ENCODE measurements at places on chromosomes 11 and 22. TPM values are rescaled to one million over a fixed set of nuclear protein-coding genes. Genes with fewer than 3 reads are reported as not detected.

MEI1 gene
- not detected for total RNA-seq

OR51B4 gene
- not detected for total RNA-seq

PRDM10 gene
- 5.2 TPM for total RNA-seq

OR9Q2 gene
- not detected for total RNA-seq

ESAM gene
- 111 TPM for total RNA-seq

NFAM1 gene
- total RNA-seq: 1.2 TPM

MRPL23 gene
- 44.0 TPM for total RNA-seq

MOGAT2 gene
- not detected for total RNA-seq

TUG1 gene
- total RNA-seq: 32.8 TPM

DNA sequence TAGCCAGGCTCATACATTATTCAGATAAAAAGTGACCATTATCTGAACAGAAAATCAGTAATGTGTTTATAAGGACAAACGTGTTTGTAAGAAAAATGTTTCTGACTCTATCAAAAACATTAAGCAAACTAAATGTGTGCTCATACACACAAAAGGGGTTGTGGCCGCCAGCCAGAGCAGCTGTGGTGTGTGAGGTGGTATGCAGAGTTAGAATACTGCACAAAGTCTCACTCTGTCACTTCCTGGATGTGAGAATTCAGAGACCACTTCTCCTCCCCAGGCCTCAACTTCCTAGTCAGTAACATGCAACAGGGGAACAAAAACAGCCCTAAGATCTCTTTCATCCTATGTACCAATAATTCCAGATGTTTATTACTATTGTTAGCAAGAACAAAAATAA lies 9.4 kb downstream of the OR5B21 start:
- H3K36me3 ChIP-seq: no peaks in the 10 kb centered on the region
- no peak for DNase-seq
- no peaks in the 10 kb centered on the region for H3K4me1 ChIP-seq
- H3K27ac ChIP-seq: no peak overlapping the region
- H3K4me3 ChIP-seq: no peak overlapping the region

- peak; percentile 26 for DNase-seq
- no peak overlapping the region for H3K4me3 ChIP-seq
- H3K27me3 ChIP-seq: no peaks in the 10 kb centered on the region
- H3K27ac ChIP-seq: no peak overlapping the region
Measured at GRCh38 chr11:128323381-128323780, 264.0 kb downstream of the ETS1 start.

DNA sequence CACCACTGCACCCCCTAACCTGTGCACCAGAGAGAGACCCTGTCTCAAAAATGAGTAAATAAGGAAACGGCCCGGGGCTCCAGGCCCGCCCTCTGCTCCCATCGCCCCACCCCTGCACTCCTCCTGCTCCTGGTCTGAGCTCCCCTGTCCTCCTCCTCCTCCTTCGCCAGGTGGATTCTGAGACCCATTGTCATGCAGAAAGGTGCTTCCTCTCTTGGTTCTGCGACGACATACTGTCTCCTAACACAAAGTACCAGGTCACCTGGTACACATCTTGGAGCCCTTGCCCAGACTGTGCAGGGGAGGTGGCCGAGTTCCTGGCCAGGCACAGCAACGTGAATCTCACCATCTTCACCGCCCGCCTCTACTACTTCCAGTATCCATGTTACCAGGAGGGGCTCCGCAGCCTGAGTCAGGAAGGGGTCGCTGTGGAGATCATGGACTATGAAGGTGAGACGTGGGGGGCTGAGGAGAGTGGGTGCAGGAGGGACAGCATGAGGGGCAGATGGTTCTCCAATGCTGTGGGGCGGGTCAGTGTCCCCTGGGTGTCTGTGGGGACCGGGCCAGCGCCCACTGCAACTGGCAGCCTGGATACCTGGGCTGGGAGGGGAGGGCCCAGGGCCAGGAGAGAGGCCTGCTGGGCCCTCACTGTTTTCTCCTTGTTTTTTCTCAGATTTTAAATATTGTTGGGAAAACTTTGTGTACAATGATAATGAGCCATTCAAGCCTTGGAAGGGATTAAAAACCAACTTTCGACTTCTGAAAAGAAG lies 3.1 kb upstream of the APOBEC3D start:
- H3K4me1 ChIP-seq: peaks cover 16% of the 10 kb centered on the region
- no peak overlapping the region for H3K27ac ChIP-seq
- no peaks in the 10 kb centered on the region for H3K27me3 ChIP-seq

GRCh38 chr11:132336781-132337535 lies 966.5 kb downstream of the NTM start:
- H3K4me1 ChIP-seq: no peaks in the 10 kb centered on the region
- H3K27ac ChIP-seq: no peak overlapping the region
- H3K36me3 ChIP-seq: no peaks in the 10 kb centered on the region
- no peaks in the 10 kb centered on the region for H3K27me3 ChIP-seq
- no peak overlapping the region for H3K4me3 ChIP-seq
- DNase-seq: no peak

DNA sequence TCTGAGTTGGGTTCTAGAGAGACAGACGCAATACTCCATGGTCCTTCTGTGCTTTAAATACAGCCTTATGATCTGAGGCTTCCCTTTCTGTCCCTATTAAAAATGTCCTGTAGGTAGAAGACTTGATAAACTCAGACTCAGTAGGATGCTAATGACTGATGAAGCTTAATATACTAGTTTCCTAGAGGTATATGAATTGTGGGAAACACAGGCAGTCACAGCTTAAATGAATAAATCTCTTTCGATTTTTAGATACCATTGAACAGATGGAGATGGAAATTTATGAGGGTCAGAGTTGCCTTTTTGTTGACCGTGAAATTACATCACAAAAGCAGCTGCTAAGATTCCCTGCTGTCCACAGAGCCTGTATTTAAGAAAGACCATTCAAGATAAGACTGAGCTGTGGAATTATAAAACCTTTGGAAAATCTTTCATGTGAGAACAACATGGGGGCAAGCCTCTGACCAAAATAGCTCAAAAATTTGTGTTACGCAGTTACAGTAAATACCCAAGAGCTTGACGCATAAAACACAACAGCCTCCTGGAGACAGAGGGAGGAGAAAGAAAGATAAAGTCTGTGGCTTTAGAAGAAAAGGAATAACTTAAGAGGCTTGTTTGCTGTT lies 172.3 kb downstream of the AASDHPPT start:
- peak overlapping the region; percentile 26 for H3K27ac ChIP-seq
- DNase-seq: no peak
- no peaks in the 10 kb centered on the region for H3K4me1 ChIP-seq
- no peaks in the 10 kb centered on the region for H3K36me3 ChIP-seq
- no peak overlapping the region for H3K4me3 ChIP-seq

DNA sequence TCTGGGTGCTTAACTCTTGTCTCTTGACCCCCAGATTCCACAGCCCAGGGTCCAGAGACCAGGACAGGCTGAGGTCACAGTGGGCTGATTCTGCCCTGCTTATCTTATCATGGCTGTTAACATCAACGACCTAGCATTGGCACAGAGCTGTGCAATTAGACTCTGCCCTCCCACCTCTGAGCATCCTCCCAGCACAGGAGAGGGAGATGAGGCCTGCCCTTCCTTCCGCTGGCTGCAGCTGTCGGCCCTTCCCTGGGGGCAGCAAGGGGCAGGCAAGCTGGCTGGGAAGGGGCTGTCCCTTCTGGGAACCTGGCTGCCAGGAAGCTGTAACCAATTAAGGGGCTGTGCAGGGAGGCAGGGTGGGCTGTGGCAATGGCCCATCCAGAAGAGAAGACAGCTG lies 22.5 kb downstream of the LRRC10B start:
- no peaks in the 10 kb centered on the region for H3K36me3 ChIP-seq
- no peak overlapping the region for H3K27ac ChIP-seq

- no peaks in the 10 kb centered on the region for H3K27me3 ChIP-seq
- H3K36me3 ChIP-seq: no peaks in the 10 kb centered on the region
- DNase-seq: no peak
- peaks cover 9% of the 10 kb centered on the region for H3K4me1 ChIP-seq
Measured at GRCh38 chr11:36532941-36533601, 23.0 kb upstream of the TRAF6 start.

- H3K27me3 ChIP-seq: no peaks in the 10 kb centered on the region
- no peak overlapping the region for H3K27ac ChIP-seq
- no peak overlapping the region for H3K4me3 ChIP-seq
- peaks cover 9% of the 10 kb centered on the region for H3K4me1 ChIP-seq
- DNase-seq: no peak
- H3K36me3 ChIP-seq: no peaks in the 10 kb centered on the region
Measured at GRCh38 chr22:44632541-44633396, 69.2 kb upstream of the PRR5 start.

GRCh38 chr22:44605486-44605885 lies 96.5 kb upstream of the PRR5 start:
- H3K36me3 ChIP-seq: no peaks in the 10 kb centered on the region
- H3K27ac ChIP-seq: no peak overlapping the region
- no peaks in the 10 kb centered on the region for H3K27me3 ChIP-seq
- no peak for DNase-seq
- no peak overlapping the region for H3K4me3 ChIP-seq

DNA sequence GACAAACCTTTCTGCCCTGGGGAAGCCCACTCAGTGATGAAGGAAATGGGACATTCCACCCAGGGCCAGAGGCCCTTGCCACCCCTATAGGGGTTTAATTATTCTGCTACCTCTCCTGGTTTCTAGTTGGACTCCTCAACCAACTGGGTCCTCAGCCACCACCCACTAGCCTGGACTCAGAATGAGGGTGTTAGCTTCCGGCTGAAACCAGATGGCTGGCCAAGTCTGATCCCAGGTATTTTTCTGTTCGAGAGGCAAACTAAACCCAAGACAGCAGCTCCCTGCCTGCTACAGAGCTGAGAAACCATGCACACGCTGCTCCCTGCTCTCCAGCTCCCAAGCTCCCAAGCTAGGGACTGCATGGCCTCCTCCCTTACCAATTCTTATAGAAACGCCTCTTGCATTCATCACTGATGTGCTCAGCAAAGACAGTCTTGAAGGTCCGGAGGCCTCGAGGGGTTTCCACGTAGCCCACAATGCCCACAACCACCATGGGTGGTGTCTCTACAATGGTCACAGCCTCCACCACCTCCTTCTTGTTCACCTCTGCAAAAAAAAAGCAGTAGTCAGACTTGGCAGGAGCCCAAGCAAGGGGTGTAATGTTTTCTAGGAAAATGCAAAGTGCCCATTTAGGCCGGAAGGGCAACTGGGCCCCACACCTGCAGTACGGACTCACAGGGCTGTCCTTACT lies 2.2 kb downstream of the RPL3 start:
- no peaks in the 10 kb centered on the region for H3K27me3 ChIP-seq
- H3K4me1 ChIP-seq: peaks cover 61% of the 10 kb centered on the region
- DNase-seq: no peak
- peak overlapping the region; percentile 72 for H3K4me3 ChIP-seq
- peaks cover 46% of the 10 kb centered on the region for H3K36me3 ChIP-seq

DNA sequence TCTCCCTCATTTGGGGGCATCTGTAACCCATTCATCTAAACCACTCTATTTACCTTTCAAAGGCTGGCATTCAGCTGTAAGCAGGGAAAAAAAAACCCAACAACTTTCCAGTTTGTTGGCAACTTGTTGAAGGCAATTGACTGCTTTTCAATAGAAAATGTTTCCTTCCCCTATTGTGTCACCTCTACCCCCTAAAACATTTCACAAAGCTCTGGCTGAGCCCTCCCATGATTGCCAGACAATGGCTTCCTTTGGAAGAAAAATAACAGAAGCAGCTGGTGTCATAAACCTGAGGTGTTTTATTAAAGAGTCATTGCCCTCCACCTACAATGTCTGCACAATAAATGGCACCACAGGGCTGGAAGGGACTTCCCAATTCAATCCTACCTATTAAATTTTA lies 22.1 kb upstream of the PSMA1 start:
- H3K4me3 ChIP-seq: no peak overlapping the region
- no peak for DNase-seq
- no peak overlapping the region for H3K27ac ChIP-seq

DNA sequence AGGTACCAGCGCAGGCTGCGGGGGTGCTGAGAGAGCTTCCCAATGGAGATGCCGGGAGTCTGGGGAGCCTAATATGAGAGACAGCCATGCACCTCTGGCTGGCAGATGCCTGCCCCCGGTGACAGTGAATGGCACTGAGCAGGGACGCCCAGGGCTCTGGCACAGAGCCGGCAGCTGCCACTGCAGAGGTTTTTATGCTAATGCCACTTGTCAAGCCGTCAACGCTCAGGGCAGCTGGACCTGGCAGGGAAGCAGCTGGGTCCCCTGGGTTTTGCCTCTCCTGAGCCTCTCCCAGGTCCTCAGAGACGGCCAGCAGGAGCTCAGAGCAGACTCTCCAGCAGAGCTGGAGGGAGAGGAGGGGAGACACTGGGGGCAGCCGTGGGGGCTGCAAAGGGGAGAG lies 573.6 kb downstream of the BUD13 start:
- no peaks in the 10 kb centered on the region for H3K27me3 ChIP-seq
- H3K4me3 ChIP-seq: no peak overlapping the region
- no peak overlapping the region for H3K27ac ChIP-seq
- H3K4me1 ChIP-seq: no peaks in the 10 kb centered on the region
- no peaks in the 10 kb centered on the region for H3K36me3 ChIP-seq

GRCh38 chr11:132559331-132560036 lies 972.8 kb downstream of the OPCML start:
- H3K36me3 ChIP-seq: no peaks in the 10 kb centered on the region
- no peaks in the 10 kb centered on the region for H3K4me1 ChIP-seq
- no peak overlapping the region for H3K4me3 ChIP-seq
- no peak for DNase-seq

- no peaks in the 10 kb centered on the region for H3K4me1 ChIP-seq
- no peak overlapping the region for H3K27ac ChIP-seq
- H3K27me3 ChIP-seq: no peaks in the 10 kb centered on the region
- no peaks in the 10 kb centered on the region for H3K36me3 ChIP-seq
Measured at GRCh38 chr22:25654676-25655075, 87.3 kb upstream of the MYO18B start.

DNA sequence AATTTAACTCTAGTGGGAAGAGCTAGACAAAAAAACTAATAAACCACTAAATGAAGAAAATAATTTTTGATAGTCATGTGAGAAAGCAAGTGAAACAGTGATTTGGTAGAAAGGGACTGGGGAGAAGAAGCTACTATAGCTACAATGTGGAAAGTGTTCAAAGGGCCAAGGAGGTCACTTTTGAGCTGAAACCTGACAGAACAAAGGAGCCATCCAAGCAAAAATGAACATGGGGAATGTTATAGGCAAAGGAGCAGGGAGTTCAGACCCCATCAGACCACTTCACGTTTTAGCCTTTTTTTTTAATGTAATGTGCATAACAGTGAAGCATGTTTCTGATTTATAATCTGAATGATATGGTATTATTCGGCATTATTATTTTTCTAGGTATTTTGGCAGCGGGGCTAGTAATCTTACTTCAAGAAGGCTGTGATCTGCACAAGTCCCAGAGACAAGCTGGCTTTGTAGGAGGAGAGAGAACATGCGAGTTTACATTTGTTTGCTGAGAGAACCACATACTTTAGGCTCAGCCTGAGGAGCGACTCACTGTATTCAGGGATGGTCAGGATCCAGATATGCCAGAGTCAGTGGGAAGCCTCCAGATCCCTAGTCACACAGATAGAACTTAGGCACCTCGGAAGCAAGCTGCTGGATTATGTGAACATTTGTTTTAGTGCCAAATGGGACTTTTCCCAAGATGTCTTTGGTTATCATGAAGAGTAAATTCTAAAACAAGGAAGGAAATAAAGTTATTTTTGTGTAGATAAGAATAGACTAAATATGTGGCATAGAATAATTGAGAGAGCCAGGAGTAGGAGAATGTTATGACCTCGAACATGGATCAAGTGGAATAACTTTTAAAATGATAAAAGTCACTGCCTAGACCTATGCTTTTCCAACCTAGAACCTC lies 118.6 kb downstream of the TRIM44 start:
- H3K4me3 ChIP-seq: no peak overlapping the region
- no peaks in the 10 kb centered on the region for H3K27me3 ChIP-seq
- no peaks in the 10 kb centered on the region for H3K36me3 ChIP-seq
- H3K4me1 ChIP-seq: no peaks in the 10 kb centered on the region

Data from heart left ventricle (tissue), 16 donors.